ENCODE measurements at places on chromosomes 2 and 18.

- no peak for DNase-seq
Measured at GRCh38 chr2:101200676-101201075, 49.5 kb upstream of the TBC1D8 start.

DNA sequence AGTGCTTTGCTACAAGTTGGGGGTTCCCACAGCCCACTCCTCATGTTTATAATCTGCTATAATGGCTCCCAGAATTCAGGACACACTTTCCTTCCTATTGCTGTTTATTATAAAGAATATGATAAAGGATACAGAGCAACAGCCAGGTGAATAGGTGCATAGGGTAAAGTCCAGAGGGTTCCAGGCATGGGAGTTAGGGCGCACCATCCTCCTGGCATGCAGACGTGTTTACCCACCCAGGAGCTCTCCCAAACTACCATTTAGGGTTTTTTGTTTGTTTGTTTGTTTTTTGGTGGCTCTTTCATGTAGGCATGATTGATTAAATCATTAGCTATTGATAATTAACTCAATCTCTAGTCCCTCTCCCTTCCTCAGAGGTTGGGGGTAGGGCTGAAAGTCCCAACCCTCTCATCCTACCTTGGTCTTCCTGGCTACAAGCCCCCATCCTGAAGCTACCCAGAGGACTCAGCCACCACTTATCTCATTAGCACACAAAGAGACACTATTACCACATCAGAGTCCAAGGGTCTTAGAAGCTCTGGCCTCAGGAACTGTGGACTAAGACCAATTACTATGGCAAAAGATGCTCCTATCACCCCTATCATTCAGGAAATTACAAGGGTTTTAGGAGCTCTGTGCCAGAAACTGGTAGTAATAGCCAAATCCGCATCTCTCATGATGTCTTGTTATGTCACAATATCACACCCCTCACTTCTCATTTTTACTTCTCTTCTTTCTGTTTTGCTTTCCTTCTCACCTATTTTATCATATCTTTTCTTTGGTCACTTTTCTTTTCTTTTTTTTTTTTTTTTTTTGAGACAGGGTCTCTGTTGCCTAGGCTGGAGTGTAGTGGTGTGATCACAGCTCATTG lies 154.9 kb upstream of the TTC39C start:
- no peak for DNase-seq

DNA sequence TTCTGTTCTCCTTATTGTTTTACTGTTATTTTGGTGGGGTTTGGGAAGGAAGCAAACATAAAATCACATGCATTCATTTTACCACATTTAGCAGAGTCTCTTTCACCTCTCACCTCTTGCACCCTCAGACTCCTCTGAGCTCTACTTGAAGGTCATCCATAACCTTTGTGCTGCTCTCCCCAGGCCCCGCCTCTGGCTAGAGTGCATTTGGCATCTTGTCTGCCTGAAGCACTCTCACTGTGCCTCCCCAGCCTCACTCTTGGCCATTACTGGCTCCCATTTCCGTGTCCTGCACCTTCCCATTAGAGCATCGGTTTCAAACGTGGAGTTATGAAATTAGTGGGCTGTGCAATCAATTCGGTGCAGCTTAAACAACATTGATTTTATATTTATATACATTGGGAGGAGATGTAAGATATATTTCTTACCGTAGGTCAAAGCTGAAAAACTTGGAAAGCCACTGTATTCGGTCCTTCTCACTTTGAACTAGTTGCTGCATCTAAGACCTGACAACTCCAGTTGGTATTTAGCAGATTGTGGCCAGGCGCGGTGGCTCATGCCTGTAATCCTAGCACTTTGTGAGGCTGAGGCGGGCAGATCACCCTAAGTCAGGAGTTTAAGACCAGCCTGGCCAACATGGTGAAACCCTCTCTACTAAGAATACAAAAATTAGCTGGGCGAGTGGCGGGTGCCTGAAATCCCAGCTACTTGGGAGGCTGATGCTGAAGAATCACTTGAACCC lies 6.9 kb upstream of the ZFAND2B start:
- DNase-seq, result no peak

- no peak for DNase-seq
Measured at GRCh38 chr2:230644356-230644935, 68.2 kb upstream of the CAB39 start.

GRCh38 chr2:191666732-191667131 lies 11.2 kb upstream of the NABP1 start:
- DNase-seq, result no peak

DNA sequence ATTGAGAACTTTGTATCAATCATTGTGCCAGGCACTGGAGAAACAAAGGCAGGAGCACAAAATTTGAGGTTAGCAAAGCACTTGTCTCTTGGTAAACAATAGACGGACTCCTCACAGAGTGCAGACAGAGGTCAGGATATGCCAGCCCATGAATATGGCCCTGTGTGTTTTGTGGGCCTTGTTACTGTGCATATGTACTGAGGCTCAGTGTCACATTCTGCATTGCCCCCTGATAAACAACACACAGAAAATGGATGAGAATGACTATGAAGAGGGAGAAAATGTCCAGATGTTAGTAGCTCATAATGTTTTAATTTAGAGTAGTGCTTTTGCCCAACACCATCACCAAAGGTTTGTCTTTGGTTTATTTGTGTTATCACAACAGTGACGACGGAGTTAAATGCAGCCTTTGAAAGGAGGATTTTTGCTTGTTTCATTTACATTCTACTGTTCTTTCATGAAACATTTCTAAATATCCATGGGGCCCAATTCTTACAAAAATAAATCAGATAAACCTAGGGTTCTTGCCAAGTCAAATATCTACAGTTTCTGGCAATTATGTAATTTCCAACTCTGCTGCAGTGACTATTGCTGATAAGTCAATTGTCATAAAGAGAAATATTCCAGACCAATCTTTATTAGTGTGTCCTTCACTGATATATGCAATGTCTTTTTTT lies 14.6 kb upstream of the NT5C1B start:
- no peak for DNase-seq

DNA sequence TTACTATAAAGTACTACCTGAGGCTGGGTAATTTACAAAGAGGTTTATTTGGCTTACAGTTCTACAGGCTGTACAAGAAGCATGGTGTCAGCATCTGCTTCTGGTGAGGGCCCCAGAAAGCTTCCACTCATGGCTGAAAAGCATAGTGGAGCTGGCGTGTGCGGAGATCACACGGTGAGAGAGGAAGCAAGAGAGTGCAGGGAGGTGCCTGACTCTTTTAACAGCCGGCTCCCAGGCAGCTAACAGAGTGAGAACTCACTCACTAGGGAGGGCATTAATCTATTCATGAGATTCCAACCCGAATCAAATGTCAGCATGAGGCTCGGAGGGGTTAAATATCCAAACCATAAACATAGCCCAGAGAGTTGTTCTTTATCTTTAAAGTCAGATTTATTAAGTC lies 117.3 kb downstream of the LDLRAD4 start:
- no peak for DNase-seq

GRCh38 chr2:233705911-233706506 lies 6.7 kb upstream of the UGT1A5 start:
- no peak for DNase-seq

GRCh38 chr2:38435775-38436174 lies 58.7 kb upstream of the ATL2 start:
- DNase-seq, result no peak

DNA sequence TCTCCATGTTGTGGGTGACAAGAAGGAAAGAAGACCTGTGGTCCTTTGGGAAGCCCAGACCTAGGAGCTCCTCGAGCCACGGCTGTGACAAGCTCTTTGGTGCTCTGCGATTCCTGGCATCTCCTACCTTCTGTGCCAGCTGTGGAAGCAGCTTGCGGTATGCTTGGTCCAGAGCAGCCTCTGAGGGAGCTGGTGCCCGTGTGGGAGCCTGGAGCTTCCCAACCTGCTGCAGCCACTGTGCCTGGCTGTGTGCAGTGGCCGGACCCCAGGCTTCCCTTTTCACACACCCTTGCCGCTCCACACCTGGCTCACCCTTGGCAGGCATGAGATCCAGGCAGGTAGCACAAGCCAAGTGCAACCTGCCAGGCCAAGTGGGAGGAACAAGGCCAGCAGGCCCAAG lies 1328.6 kb upstream of the SLC39A10 start:
- DNase-seq, result no peak

DNA sequence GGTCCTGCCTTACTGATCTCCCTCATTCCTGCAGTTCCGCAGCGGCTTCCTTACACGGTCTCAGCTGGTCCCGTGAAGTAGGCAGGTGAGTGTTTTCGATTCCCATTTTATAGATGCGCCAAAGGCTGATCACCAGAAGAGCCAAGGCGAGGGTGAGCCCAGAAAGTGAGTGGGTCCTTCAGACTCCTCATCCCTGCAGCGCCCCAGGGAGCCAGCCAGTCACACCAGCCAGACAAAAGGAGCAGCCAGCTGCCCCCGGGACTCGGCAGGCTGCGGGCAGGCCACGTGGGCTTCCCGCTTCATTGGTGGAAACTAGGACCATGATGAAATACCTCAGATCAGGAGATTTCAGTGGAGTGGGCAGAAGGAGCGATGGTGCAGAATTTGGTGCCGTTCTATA lies 85.9 kb downstream of the SMAD7 start:
- no peak for DNase-seq

- no peak for DNase-seq
Measured at GRCh38 chr18:53093636-53094035, 753.6 kb downstream of the DCC start.

Data from HTR-8/SVneo (cell line).